ENCODE measurements at places on chromosomes 6 and 20.
A peak's percentile ranks its signal among the peaks of the same experiment; 100 is the strongest.

DNA sequence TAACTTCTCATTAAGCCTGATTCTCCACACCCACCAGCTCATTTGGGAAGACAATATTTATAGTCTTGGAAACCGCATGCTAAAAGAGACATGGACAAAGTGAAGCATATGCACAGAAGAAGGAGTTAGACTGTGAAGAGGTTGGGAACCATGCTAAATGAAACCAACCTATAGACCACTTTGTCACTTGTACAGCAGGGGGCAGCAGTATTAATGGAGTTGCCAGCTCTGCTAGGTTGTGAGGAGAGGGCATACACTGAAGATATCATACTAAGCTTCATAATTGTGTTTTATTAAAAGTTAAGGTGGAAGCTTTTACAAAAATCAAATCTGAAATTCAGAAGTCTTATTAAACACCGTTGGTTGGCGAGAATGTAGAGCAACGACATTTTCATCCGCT, 38.3 kb upstream of the HMGCLL1 start:
- DNase-seq, result peak; percentile 11

DNA sequence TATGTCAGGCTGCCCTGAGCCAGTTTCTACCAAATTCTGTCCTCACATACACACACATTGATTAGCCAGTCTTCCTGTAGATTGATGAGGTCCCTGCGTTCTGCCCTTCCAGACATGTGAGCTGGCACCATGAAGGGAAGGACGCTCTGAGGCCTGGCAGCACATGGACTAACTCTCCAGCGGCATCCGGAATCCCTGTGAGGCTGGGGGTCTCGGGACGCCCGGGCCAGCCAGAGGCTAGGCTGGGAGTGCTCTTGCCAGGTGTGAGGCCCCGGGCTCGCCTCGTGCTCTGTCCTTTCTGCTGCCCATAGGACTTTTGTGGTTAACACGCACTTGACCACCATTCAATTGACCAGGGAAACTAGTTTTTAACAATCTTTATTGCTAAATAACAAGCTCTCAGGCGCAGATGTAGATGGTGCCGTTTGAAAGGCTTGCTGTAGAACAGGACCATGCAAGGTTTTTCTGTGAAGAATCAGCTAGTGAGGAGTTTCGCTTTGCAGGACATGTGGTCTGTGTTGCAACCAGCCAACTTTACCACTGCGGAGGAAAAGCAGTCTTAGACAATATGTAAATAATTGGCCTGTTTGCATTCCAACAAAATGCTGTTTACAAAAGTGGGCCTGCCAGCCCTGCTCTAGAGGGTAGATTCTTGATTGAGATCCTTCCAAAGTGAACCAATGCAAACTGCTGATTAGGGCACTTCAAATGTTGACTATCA, 29.3 kb downstream of the FOXF2 start:
- DNase-seq, result no peak

DNA sequence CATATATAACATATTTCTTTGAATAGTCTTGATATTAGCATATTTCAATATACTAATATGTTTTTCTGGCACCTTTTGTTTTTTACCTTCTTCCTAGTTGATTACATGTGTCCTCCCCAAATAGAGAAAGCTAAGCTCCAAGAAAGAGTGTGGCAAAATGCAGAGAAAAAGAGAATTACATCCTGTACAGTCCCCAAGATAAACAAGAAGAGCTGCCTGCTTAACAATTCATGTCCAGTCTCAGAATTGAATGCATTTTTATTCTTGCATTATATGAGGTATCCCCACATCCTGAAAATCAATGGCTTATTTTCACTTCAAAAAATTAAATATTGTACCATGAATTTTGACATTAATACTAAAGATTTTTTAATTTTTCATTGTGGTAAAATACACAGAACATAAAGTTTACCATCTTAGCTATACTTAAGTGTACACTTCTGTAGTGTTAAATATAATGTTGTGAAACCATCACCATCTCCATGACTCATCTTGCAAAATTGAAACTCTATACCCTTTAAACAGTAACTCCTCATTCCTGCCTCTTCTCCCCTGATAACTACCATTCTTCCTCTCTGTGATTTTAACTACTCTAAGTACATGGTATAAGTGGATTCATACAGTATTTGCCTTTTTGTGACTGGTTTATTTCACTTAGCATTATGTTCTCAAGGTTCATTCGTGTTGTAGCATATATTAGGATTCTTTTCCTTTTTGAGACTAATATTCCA, 490.3 kb downstream of the COL12A1 start:
- DNase-seq, result no peak

GRCh38 chr20:19757487-19758132, 448 bp upstream of the RIN2 start:
- DNase-seq, result peak; percentile 34

GRCh38 chr6:21005816-21006570, 471.7 kb downstream of the CDKAL1 start:
- no peak for DNase-seq

GRCh38 chr6:12034349-12034748, 22.2 kb downstream of the HIVEP1 start:
- DNase-seq, result no peak

DNA sequence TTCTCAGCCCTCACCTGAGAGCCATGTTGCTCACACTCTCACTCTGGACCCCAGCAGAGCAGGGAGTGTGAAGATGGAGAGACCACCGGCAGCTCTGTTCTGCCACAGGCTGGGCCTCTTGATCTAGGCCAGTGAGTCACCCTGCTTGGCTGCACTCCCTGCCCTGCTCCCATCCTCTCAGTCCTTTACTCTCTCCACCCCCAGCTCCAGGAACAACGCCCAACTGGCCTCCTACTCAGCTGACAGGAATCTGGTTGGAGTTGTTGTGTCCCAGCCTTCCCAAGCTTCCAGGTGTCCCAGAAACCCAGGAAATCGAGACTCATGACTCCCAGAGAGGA, at the start of gene PSORS1C1:
Gene PSORS1C1 (plus strand): TSS at position 260 of the 338 bp plus-strand sequence. CDS start 14,833 bp downstream, outside the sequence.
- DNase-seq, result no peak

DNA sequence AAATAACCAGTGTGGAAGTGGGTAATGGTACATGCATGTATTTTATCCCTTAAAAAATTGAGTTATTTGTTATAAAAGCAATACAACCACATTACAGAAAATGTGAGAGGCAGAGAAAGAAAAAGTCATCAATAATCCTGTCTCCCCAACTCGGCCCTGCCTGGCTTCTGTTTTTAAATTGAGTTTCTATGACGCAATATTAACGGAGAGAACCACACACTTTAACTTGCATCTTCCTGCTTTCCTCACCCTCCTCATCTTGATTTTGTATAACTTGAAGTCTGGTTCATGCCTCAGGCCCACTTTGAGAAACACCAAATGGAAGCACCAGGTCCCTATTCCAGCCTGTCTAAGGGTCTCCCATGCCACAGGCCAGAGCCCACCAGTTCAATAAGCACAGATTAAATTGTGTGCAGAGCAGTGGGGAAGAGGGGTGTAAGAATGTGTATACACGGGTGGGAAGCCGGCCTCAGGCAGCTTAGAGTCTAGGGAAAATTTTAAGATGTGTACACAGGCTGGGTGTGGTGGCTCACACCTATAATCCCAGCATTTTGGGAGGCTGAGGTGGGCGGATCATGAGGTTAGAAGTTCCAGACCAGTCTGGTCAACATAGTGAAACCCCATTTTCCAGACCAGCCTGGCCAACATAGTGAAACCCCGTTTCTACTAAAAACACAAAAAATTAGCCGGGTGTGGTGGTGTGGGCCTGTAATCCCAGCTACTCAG, 15.9 kb downstream of the KCNK5 start:
- no peak for DNase-seq

- peak; percentile 57 for DNase-seq
Measured at GRCh38 chr6:41182069-41183034, 18.6 kb downstream of the TREML2 start.

GRCh38 chr20:39338469-39339376, 376.6 kb downstream of the DHX35 start:
- DNase-seq, result no peak

DNA sequence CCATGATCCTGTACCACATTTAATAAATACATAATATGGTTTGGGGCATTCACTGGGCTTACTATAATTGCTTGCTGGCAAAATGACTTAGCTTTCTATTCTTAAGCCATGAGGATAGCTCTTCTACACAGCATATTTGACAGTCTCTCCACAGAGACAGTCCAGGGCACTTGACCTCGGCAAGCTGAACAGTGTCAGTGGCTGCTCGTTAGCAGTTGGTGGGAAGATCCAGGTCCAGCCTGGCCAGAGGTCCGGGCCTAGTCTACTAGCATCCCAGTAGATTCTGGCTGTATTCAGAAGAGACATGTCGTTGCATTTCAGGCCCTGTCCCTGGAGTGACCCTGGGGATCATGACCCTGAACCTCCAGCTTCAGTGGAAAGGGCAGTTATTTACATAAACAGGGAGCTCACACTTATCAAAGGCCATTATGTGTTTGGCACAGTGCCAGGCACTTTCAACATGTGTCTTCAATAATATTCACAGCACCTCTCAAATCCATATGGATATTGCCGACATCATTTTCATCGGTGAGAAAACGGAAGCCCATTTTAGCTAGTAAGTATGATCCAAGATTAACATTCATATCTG, 139.0 kb downstream of the IMPG1 start:
- DNase-seq, result no peak

GRCh38 chr6:109453594-109454495, 1.7 kb downstream of the MICAL1 start:
- peak; percentile 72 for DNase-seq

DNA sequence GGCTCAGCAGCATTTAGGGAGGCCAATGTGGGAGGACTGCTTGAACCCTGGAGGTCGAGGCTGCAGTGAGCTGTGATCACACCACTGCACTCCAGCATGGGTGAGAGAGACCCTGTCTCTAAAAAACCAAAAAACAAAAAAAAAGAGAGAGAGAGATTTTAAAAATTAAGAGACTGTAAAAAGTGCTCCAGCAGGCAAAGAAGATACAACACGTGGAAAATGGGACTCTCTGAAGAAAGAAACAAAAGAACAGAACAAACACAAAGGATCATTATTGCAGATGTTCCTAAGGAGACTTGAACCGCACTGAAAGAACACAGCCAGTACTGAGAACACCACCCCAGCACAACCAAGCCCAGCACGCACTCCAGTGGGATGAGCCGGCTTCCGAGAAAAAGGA, 74.2 kb downstream of the TAF4 start:
- no peak for DNase-seq

GRCh38 chr6:101689695-101690094, 296.2 kb downstream of the GRIK2 start:
- no peak for DNase-seq

DNA sequence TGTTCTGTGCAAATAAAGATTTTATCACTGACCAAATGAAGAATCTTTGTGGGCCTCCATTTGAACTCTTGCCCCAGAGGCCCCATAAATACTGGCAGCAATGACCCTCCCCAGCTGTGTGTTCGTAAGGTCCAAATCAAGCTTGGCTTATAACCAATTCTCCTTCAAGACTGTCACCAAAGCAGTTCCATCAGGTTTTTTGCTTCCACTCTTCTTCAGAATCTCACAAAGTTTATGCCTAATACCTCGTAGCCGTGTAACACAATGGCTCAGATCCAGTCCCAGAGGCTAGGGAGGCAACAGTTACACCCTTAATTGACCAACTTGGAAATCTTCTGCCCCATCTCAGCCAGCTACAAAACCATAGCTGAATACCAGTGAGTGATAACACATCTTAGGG, 120.5 kb downstream of the HIVEP2 start:
- no peak for DNase-seq

DNA sequence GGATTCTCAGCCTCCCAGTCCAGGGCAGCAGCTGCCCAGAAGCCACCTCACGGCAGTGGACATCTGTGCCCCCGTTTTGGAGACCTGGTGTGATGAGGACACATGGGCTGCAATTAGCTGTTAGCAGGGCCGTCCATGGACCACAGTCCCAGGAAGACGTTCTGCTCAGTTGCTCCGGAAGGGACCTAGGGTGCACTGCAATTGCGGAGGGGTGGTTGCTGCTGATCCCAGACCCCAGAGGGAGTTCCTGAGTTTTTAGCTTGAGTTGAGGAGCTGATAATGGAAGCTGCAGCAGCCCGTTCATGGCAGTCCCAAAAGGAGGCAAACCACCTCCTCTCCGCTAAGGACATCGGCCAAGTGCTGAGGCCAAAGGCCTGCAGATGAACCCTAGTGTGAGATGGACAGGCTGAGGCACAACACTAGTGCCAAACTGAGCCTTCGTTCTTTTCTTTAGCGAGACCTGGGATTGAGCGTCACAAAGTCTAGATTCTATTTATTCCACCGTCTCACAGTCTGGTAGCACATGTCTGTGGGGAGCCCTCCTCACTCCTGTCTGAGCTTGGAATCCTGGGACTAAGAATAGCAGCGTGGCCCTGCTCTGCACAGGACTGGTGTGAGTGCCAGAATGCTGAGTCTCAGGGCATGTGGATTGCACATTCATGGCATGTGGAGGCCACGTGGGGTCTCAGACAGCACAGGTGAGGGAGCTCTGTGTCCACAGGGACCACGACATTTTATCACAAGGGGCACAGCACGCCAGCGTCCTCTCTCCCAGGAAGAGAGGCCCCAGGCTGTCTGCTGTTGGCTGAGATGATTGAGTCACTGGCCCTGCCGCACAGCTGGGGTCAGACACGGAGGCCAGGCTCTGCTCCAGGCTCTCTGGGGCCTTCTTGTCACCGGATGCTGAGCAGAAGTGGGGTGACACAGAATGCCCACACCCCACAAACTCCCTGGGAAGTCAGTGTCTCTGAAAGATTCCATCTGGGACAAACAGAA, 113.4 kb downstream of the PSMB1 start:
- DNase-seq, result no peak

DNA sequence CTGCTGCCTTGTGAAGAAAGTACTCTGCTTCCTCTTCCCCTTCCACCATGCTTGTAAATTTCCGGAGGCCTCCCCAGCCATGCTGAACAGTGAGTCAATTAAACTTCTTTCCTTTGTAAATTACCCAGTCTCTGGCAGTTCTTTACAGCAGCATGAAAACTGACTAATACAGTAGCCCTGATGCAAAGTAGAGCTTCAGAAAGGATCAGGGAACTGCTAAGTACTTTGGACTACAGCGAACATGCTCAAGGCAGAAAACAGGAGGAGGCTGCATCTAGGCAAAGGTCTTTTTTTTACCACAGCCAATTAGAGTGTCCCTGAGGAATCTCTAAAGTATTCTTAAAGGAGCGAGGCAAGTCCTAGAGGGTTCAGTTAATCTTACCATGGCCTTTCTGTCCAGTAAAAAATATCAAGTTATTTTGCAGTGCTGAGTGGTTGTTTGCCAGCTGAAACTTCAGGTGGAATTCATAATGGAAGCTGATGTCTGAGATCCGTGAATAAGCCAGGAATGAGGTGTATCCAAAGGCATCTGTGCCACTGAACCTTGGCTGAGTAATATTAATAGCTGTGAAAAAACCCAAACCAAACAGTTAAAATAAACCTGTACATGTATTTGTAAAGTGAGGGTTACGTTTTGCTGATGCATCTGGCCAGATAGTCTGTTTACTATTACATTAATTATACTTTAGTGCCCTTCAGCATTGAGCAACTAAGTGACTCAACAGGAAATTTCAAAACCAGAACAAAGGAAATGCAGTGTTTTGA, 170.4 kb downstream of the PHF3 start:
- DNase-seq, result no peak
